ENCODE measurements at places on chromosomes 12 and 14.

DNA sequence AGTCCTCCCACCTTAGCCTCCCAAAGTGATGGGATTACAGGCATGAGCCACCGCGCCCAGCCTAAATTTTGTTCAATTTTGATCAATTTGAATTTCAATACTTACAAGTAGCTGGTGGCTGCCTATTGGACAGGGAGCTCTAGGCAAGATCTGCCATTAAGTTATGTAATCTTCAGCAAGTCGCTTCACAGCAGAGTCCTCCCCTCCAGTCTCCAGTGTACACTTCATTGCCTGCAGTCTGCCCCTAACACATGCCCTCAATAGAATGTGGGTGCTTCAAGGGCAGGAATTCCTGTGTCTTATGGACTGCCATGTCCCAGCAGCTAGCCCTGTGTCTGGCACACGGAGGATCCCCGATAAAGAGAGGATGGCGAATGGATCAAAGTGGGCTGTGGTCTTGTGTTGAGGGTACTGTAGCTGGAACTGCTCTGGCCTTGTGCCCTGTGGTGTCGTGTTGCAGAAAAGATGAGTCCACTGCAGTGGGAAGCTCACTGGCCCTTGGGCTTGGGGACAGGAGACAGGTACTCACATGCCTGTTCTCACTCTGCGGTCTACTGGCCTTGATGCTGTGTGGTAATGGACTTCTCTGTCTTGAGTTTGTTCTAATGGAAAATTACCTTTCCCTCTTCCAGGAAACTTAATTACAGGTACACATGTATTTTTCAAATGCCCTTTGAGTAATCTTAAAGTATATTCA lies 67.6 kb downstream of the TECPR2 start:
- no peak for DNase-seq

- no peak for DNase-seq
These were observed 24.1 kb downstream of the ATP5MC2 start for GRCh38 chr12:53651737-53652136.

DNA sequence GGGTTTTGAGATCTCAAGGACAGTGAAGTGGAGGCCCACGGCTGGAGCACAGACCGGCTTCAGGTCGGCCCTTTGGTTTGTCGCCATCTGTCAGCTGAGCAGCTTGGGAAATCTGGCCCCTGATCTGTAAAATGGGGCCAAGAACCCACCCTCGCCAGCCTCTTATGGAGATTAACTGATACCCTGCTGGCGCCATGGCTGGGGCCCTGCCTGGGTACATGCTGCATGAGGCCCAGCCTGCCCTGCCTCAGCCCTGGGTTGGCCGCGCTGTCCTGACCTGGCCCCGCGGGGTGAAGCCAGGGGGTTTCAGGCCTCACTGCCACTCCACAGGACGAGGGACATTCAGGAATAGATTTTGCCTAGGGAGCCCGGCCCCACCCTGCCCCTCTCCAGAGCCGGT lies 33.9 kb upstream of the MEG3 start:
- no peak for DNase-seq

DNA sequence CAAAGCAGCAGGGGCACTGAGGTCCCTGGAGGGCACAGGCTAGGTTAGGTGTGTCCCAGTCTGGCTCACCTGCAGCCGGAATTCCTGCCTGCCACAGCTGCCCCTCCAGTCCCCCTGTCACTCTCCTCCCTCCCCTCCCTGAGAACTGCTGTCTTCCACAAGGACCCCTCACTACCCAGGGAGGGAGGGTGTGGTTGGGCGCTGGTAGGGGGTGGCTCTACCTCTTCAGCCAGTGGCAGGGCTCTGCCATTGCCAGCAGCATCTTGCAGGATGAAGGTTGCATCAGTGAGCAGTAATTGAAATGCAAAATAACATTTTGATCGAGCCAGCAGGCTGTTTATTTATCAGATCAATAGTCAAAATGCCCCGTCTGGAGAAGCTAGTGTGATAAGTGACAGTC lies 45.7 kb downstream of the ESRRB start:
- DNase-seq = no peak

DNA sequence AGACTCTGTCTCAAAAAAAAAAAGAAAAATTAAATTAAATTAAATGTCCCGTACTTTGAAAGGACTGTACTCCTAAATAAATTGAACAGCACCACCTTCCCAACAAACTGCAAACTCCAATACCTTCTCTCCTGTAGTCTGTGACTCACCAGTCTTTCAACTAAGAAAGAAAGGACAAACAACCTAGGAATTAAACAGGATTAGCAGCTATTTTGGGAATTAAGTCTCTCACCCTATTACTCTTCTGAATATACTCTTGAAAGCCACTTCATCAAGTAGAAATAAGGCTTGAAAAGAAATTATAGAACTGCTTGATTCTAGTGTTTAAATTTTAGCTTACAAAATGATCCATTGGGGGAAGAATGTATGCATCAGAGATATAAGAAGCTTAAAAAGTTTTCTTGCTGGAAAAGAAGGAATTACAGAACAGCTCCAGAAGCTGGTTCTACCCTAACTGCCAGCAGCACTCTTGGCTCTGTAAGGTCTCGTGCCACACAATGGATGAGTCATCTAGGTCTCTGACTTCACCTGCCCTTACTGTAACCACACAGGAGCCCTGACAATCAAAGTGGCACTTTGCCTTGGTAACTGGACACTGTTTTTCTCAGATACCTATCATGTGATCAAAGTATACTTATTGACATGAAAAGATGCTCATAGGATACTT lies 57.0 kb upstream of the CERS5 start:
- no peak for DNase-seq

- no peak for DNase-seq
These were observed 288.3 kb upstream of the AMIGO2 start for GRCh38 chr12:47367912-47368537.

DNA sequence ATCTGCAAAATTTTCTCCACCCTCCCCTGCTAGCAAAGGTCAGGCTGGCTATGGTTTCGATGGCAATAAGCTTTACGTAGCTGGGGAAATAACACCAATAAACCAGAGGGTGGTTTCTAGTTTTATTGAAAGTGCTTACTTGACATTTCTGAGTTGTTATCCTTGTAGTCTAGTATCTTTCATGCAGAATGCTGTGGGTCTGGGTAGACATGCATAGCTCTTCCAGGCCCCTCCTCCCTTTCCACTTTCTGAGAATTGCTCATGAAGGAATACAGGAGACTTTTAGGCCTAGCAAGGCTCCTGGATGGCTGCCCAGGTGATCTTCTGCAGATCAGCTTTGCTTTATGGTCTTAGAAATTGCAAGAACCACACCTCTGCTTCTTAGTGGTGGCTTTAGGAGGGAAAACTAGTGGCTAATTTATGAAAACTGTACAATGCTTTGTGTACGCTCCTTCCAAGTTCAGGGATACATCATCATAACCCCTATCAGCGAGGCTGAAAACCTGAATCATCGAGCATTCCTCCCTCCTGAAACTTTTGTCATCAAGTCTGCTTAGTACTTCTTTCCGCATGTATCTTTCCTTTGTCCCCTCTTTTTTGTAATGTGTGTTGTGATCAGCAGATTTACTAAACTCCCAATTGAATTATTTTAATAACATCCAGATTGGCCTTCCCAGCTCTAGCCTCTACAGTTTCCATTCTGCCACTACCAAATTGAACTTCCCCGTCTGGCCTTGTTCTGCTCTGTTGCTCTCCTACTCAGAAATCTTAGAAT lies 473.0 kb downstream of the RAD51B start:
- DNase-seq = no peak

GRCh38 chr12:34402899-34403705 lies 380.8 kb downstream of the ALG10 start:
- DNase-seq = no peak

DNA sequence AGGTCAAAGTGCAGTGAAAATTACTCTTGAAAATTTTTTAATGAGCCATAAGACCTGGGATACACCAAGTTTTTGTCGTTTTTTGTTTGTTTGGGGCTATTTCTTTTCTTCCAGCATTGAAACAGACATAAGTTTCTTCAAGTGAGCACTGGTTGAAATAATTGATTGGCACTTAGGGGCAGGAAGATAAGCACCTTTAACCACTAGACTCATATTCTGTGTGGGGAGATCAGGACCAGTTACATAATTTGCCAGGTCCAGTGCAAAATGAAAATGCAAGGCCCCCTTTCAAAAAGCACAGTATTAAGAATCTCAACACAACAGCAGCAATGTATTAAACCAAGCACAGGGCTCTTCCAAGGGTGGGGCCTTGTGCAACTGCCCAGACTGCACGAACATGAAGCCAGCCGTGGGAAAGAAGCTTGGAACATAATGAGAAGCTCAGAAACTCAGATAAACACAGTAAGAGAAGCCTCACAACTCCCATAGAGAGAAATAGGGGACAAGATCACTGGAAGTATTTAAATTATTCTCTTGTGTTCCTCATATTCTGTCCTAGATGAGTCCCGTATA lies 3.2 kb upstream of the TCP11L2 start:
- no peak for DNase-seq

DNA sequence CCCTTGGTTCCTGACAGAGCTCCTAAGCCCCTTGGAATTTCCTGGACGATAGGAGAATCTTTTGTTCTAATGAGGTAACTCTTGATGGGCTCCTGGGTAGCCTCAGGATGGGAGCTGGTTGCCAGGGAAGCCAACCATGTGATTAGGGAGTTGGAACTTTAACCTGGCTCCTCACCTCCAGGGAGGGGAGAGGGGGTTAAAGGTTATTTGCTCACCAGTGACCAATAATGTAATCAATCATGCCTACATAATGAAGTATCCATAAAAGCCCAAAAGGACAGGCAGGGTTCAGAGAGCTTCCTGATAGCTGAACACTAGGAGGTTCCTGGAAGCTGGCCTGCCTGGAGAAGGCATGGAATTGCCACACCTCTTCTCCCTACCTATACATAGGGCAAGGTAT lies 6.2 kb upstream of the CNOT2 start:
- no peak for DNase-seq

DNA sequence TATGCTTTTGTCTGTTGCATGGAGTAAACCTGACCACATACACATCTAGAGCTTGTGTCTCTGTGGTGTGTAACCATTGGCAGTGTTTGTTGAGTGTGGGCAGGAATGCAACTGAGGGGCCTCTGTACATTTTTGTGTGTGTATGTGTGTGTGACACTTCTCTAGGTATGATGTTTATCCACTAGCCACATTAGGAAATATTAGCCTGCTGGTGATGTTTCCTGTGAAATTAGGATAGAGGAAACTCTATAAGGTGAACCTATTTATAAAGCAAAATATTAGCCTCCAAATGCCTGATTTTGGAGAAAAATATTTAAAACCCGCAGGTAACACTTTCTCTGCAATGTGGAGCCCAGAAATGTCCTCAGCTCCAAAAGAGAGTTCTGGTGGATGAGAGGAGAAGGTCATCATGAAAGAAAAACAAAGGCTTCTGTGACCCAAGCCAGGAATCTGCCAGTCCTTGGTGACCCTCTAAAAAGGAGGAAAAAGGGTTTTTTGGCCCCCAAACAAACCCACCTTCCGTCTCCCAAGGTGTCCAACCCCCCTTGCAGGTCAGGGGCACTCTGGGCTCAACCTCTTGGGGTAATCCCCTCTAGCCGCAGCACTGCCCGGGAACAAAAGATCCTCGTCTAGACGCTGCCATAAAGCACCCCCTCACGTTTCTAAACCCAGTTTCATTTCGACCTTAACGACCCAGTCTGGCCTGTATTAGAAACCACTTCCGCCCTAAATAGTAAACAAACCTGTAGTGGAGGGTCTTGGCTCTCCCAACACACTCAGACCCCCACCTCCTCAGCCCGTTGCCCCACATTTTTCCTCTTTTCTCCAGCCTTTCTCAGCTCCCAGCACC lies 3.1 kb upstream of the HOTAIR start:
- DNase-seq = no peak

GRCh38 chr12:89597770-89598169 lies 71.9 kb upstream of the POC1B start:
- DNase-seq = no peak

DNA sequence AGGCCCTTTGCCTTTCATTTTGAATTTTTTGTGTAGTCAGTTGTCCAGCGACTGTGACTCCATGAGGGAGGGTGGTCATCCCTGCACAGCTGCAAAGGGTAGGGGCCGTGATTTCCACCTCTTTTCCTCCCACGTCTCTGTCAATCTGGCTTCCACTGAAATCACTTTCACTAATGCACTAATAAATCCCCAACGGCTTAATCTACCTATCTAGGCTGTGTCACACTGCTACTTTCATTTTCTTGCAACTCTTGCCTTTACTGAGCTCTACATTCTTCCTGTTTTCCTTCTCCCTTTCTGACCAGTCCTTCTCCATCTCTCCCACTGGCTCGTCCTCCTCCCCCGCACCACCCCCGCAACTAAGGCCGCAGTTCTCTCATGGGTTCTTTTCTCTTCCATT lies 212.3 kb upstream of the FOXN3 start:
- no peak for DNase-seq

DNA sequence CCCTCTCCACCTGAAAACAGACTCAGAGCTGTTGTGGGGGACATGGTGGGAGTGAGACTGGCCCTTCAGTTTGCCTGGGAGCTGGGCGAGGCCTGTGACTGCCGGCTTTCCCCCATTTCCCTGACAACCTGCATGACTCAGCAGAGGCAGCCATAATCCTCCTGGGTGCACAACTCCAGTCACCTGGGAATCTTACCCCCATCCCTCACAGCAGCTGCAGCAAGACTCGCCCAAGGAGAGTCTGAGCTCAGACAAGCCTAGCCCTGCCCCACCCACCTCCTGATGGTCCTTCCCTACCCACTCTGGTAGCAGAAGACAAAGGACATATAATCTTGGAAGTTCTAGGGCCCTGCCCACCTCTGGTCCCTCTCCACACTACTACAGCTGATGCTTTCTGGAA lies 207.3 kb upstream of the ARID2 start:
- DNase-seq = no peak

GRCh38 chr12:66237505-66238175 lies 48.6 kb downstream of the IRAK3 start:
- DNase-seq = peak; percentile 16

DNA sequence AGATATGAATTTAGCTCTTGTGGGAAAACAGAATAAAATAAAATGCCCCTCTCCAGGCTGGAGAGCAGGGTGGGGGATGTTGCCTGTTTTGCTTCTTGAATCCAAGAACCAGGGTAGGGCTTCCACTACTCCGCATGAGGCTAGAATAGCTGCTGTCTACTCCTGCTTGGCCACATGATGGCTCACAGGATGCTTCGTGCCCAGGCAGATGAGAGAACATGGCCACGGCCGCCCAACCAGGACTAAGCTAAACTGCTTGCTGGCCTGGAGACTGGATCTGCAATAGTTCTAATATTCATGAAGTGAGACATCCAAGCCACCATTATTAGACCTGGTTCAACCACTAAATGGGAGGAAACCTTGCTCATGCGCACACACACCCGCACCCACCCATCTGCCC lies 122.2 kb upstream of the METAP2 start:
- no peak for DNase-seq
